ENCODE measurements at places on chromosomes 13 and 19.
A peak's percentile ranks its signal among the peaks of the same experiment; 100 is the strongest.

DNA sequence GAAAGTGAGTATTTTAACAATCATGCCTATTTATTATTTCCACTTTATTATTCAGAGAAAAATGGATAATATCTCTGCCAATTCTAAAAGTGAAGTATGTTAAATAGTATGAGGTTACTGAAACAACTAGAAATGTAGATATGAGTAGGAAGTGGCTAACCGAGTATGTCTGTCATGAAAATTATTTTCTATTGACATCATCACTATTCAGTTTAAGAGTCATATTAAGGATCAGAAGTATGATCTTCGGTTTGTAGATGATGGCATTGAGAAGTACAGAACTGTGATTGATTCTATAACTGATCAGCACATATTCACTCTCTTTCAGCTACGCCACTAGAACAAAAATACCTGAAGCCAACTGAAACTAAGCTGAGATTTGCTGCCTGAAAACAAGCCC, 146.4 kb upstream of the SLITRK5 start:
- no peaks in the 10 kb centered on the region for H3K36me3 ChIP-seq
- DNase-seq: no peak
- no peaks in the 10 kb centered on the region for H3K4me1 ChIP-seq
- no peak overlapping the region for H3K4me3 ChIP-seq
- H3K27me3 ChIP-seq: no peaks in the 10 kb centered on the region

- peaks cover 20% of the 10 kb centered on the region for H3K36me3 ChIP-seq
- peak; percentile 80 for DNase-seq
- H3K27ac ChIP-seq: no peak overlapping the region
- H3K27me3 ChIP-seq: no peaks in the 10 kb centered on the region
- H3K4me1 ChIP-seq: peaks cover 3% of the 10 kb centered on the region
Observed at GRCh38 chr19:1113030-1113985, 9.5 kb downstream of the GPX4 start.

DNA sequence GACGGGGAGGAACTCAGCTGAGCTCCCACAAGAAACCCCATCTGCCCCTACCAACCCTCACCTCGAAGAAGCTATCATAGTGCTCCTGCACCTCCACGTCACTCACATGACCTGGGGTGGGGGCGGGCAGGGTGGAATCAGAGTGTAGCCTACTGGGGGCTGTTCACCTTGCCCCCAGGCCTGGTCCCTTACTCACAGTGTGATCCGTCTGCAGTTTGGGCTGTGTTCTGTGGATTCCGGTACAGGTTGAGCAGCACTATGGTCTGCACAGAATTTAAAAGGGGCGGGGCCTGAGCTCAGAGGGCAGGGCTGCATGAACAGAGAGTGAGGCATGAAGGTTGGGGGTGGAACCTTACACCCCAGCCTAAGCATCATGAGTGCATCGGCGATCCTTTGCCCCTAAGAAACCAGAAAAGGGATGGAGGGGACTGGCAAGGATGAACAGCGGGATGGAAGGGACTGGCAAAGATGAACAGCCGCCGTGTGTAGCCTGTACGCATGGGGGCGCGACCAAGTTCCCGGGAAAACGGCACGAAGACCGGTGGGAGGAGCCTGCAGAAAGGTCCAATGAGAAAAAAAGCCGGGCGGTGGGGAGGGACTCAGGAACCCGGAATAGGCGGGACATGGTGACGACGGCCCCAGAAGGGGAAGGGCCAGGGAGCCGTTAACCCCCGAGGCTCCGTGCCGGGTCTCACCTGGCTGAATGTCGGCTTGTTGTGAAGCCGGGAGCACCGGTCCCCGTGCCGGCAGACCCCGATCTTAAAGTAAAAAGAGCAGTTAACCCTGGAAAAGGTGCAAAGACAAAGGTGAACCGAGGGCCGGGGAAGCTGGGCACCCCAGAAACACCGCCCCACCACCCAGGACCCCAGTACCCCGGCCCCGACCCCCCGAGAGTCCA, 539 bp downstream of the U2AF1L4 start:
- peak; percentile 94 for DNase-seq
- peaks cover 70% of the 10 kb centered on the region for H3K4me1 ChIP-seq
- H3K4me3 ChIP-seq: peak overlapping the region; percentile 97
- peak overlapping the region; percentile 99 for H3K27ac ChIP-seq
- no peaks in the 10 kb centered on the region for H3K27me3 ChIP-seq
- peaks cover 4% of the 10 kb centered on the region for H3K36me3 ChIP-seq

DNA sequence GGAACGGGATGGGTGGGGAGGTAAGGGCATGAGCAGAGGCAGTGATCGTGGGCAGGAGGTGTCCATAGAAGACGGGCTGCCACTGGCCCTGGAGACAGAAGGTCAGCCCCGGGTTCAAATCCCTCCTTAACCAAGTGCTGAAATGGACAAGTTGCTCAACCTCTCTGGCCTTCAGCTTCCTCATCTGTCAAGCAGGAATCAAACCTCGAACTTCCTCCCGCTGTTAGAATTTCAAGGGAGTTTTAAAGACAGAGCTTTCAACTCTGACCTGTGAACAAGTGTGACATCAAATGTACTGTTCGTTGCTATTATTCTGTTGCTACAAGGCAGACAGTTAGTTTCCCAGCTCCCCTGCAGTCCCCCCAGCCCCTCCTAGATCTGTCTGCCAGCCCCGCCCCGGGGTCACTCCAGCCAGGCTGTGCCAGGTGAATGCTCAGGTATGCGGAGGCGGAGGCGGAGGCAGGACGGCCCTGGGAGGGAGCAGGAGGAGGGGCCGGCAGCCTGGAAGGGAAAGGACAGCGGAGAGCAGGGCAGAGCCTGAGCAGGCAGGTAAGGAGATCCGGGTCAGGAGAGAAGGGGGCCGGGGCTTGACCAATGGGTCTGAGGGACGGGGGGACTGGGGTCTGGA, at the start of gene EPS8L1:
EPS8L1 (plus strand) TSS at position 499 of the 628 bp plus-strand sequence. CDS start 576 bp downstream, outside the sequence.
- H3K4me1 ChIP-seq: peaks cover 12% of the 10 kb centered on the region
- no peak within 1 kb of the TSS for H3K4me3 ChIP-seq
- H3K27me3 ChIP-seq: peaks cover 75% of the 10 kb centered on the region
- no peak within 1 kb of the TSS for H3K27ac ChIP-seq
- no peak for DNase-seq
- no peaks in the 10 kb centered on the region for H3K36me3 ChIP-seq

DNA sequence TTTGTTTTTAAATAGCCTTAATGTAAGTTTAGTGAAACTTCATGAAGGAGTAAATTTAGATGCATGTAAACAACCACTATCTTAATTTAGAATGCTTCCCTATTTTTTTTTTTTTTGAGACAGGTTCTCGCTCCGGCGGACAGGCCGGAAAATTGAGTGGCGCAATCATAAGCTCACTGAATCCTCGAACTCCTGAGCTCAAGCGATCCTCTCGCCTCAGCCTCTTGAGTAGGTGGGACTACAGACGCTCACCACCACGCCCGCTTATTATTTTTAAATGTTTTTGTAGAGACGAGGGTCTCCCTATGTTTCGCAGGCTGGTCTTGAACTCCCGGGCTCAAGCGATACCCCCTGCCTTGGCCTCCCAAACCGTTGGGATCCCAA, 1.6 kb downstream of the TEX30 start:
- no peak for DNase-seq
- peaks cover 9% of the 10 kb centered on the region for H3K4me1 ChIP-seq
- H3K4me3 ChIP-seq: peak overlapping the region; percentile 92
- no peak overlapping the region for H3K27ac ChIP-seq
- H3K36me3 ChIP-seq: no peaks in the 10 kb centered on the region

DNA sequence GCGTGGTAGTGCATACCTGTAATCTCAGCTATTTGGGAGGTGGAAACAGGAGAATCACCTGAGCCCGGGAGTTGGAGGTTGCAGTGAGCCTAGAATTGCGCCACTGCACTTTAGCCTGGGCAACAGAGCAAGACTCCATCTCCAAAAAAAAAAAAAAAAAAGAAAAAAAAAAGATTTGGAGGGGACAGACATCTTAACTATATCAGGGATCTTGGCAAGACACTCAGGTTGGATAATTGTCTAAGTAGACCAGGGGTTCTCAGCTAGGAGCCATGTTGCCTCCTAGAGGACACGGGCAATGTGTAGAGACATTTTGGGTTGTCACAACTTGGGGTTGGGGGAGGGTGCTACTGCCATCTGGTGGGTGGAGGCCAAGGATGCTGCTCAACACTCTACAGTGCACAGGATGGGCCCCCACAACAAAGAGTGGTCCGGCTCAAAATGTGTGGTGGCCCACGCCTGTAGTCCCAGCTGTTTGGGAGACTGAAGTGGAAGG, 1.9 kb upstream of the ZNF580 start:
- H3K27ac ChIP-seq: peak overlapping the region; percentile 91
- H3K27me3 ChIP-seq: no peaks in the 10 kb centered on the region
- H3K4me1 ChIP-seq: peaks cover 78% of the 10 kb centered on the region
- H3K4me3 ChIP-seq: peak overlapping the region; percentile 52

GRCh38 chr19:38433268-38433733, at the start of gene RYR1:
Gene RYR1, plus strand, starts transcription at chr19:38433691. Its CDS starts 139 bp downstream, at chr19:38433830.
- peaks cover 12% of the 10 kb centered on the region for H3K4me1 ChIP-seq
- H3K27ac ChIP-seq: no peak within 1 kb of the TSS
- no peak for DNase-seq

DNA sequence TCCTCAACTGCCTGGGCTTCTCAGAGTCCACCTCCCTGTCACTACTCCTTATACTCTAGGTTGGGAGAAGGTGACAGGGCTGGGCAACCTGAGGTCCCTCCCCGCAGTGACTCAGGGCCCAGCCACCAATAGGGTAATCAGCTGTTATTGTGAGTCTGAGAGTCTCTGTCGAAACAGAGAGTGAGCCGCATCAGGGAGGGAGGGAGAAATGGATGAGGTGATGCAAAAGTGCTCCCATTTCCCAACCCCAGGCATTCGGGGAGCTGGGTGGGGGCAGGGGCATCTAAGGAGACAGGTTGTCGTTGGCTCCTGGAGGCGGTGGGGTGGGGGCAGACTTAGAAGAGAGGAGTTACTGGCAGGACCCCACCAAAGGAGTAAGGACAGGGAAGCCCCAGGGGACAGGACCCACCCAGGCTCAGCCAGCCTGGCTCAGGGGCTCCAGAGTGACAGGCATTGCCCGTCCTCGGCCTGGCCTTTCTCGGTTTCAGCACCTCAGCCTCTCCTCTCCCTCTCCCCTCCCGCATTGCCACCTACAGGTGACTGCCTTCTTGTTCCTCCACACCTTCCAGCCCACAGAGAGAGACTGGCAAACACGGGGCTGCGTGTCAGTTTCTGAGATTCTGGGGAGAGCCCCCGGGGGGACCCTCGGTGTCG, at the start of gene DMKN:
DMKN (minus strand) TSS at position 22 of the 654 bp plus-strand sequence. CDS start 174 bp downstream, outside the sequence.
- H3K27me3 ChIP-seq: peaks cover 24% of the 10 kb centered on the region
- no peak for DNase-seq
- H3K36me3 ChIP-seq: no peaks in the 10 kb centered on the region
- no peak within 1 kb of the TSS for H3K4me3 ChIP-seq

DNA sequence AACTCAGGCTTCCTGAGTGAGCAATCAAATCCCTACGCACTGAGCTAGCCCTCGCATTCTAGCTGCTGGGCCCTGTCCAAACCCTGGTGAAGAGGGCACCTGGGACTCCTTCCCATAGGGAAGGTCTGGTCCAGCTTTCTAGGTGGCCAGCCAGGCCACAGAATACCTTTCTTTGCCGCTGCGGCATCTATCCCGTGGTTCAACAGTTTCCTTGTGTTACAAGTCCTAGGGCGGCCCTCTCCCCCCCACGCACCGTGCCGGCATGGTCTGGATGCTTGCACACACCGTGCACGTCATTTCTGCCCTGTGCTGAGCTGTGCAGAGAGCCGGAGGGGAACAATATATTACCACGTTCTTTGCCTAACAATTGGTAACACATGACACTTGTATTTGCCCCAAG, 164.6 kb upstream of the TSHZ3 start:
- H3K27me3 ChIP-seq: peaks cover 2% of the 10 kb centered on the region
- no peaks in the 10 kb centered on the region for H3K36me3 ChIP-seq
- no peak overlapping the region for H3K4me3 ChIP-seq
- no peak overlapping the region for H3K27ac ChIP-seq

- peaks cover 27% of the 10 kb centered on the region for H3K4me1 ChIP-seq
- H3K27me3 ChIP-seq: no peaks in the 10 kb centered on the region
- H3K4me3 ChIP-seq: no peak overlapping the region
- H3K27ac ChIP-seq: no peak overlapping the region
Observed at GRCh38 chr19:13190781-13191540, 40.8 kb downstream of the IER2 start.

DNA sequence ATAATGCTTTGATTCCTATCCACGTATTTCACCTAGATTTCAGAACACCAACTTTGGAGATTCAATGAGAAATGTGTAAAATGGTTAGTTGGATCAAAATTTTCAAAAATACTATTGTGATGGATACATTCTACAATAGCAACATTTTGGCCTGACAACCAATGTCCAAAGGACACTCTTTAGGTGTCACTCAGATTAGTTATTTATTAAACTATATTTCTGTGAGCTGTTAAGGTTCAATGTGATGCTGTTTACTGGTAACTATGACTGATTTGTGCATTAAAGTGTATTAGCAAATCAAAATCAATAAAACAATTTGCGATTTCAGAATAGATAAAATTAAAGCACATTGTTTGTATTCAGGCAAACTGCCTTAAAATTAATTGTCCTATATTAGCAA, 149.8 kb downstream of the PCDH9 start:
- no peaks in the 10 kb centered on the region for H3K36me3 ChIP-seq
- no peaks in the 10 kb centered on the region for H3K4me1 ChIP-seq
- H3K27ac ChIP-seq: no peak overlapping the region
- DNase-seq: no peak
- H3K4me3 ChIP-seq: no peak overlapping the region
- no peaks in the 10 kb centered on the region for H3K27me3 ChIP-seq

GRCh38 chr13:66972659-66973058, 257.5 kb downstream of the PCDH9 start:
- no peak overlapping the region for H3K4me3 ChIP-seq
- H3K4me1 ChIP-seq: peaks cover 6% of the 10 kb centered on the region

All from naive thymus-derived CD8-positive, alpha-beta T cell (primary cell).